ENCODE measurements at places on chromosomes 13 and 19.

DNA sequence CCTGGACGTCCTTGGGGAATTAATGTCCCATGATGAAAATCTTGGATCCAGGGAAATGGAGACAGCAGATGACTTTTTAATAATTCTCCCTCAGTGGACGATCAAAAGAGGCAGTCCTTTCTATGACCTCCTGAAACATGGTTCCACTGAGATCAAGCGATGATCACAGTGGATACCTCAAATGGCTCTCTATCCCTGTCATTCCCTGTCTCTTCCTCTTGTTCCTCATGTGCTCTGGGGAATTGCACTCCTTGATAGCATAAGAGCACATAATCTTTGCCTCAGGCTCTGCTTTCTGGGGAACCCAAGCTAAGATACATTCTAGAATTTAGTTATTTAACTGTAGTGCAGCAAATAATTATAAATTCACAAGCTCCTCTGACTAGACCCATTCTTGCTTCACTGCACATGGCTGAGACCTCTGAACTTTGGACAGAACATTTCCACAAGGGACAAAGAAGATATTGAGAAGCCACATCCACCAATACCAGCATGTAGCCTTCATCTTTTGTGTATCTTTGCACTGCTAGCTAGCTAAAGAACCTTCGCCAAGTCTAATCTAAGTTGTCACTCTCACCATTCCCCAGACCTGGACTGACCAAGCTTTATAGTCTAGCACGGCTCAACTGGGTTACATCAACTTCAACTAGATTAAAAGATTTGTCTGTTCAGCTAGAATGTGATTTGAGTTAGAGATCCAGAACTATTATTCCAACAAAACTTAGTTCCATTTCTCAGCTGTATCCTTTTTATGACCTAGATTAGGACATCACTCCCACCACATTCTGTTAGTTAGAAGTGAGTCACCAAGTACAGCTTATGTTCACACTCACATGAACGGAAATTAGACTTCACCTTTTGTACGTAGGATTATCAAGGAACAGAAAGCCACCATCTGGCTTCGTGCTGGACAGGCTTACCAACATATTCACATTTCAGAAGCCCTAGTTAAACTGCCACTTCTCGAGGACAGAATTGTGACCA lies 142.7 kb downstream of the SUCLA2 start:
- no peak for DNase-seq

DNA sequence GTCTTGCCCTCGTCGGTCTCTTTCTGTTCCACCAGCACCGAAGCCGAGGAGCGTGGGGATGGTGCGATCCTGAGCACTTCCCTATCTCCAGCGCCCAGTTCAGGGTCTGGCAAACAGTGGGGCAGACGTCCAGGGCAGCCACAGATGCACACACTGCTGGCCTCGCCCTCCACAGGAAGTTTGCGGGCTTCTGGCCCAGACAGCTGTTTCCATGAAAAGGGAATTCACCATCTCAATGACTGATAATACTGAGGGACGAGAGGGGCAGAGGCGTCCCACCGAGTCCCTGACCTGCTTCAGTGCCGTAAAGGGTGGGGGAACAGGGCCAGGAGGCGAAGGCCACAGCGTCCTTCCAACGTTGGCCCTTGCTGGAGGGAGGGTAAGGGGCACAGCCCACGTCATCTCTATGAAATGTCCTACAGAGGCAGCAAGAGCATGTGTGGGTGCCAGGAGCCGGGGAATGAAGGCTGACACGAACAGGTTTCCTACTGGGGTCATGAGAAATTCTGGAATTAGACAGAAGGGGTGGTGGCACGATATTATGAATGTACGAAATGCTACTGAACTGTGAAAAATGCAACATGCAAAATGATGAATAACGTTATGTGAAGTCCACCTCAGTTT lies 19.5 kb downstream of the SHC2 start:
- DNase-seq: no peak

DNA sequence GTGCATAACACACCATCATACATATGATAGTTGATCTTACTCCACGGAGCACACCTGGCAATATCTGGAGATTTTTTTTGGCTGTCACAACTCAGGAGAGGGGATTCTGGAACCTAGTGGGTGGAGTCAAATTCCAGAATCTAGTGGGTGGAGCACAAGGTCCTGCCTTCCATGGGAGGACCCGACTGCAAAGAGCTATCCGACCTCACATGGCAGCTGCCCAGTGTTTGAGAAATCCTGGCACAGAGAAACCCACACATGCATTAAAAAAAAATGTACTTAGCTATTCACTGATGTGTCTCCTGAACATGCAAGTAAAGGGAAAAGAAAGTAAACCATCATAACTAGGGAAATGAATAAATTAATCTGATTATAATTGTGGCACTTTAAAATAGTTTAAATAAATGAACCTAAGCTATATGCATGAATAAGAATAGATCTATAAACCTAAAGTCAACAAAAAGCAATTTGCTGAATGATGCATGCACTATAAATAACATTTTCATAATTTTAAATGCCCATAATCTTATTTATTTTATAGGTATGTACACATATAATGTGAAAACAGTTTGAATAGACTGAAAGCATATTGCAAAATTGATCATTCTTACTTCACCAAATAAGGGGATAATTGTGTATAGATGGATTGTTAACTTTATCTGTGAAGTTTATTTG lies 300.3 kb downstream of the MYO16 start:
- DNase-seq: no peak

DNA sequence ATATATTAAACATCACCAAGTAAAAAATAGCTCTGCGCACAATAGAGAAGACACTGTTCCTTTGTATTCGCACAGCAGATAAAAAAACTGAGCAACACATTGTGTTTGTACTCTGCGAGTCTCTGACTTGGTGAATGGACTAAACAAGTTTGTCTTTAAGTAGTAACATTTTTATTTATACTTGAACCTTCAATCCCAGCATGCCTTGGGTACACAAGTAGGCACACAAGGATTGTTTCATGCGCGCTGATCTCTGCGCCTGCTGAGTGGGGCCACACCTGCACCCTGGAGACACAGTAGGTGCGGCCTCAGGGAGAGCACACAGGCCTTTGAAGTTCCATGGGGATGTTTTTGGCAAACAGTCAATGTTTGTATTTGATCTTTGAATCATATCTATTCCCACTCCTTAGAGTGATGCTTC lies 318.9 kb downstream of the MYO16 start:
- no peak for DNase-seq

DNA sequence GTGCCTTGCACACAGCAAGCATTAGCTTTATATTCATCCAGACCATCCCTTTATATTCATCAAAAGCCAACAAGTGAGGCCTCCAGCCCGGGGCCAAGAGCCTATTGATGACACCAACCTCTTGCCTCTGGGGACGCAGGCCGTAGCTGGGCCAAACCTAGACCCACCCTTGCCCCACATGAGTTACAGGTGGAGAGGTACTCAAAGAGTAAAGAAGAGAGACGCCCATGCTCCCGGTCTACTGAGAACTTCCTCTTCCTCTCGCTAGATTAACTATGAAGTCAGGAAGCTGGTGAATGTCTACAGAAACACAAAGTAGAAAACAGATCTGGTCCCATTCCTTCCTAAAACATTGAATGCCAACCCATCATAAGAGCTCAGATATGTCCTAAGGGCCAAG lies 3.8 kb upstream of the MLNR start:
- no peak for DNase-seq

GRCh38 chr13:42981317-42981716 lies 10.7 kb downstream of the EPSTI1 start:
- no peak for DNase-seq

DNA sequence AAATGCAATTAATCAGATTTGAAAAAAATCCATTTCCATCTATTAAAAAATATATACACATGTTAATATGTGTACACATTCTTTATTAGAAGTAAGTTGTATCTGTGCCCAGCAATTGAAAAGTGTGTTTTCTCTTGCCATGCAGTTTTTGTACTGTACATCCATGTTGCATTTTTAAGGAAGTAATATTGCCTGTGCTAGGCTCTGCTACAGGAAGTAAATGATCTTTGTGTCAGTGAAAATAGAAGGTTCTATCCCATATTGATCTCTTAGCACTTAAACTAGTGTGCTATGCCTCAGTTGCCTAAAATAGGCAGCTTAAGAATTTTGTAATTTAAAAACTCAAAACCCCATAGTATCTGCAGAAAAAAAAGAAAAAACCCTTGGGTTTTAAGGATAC lies 122.5 kb downstream of the CDK8 start:
- DNase-seq: no peak

DNA sequence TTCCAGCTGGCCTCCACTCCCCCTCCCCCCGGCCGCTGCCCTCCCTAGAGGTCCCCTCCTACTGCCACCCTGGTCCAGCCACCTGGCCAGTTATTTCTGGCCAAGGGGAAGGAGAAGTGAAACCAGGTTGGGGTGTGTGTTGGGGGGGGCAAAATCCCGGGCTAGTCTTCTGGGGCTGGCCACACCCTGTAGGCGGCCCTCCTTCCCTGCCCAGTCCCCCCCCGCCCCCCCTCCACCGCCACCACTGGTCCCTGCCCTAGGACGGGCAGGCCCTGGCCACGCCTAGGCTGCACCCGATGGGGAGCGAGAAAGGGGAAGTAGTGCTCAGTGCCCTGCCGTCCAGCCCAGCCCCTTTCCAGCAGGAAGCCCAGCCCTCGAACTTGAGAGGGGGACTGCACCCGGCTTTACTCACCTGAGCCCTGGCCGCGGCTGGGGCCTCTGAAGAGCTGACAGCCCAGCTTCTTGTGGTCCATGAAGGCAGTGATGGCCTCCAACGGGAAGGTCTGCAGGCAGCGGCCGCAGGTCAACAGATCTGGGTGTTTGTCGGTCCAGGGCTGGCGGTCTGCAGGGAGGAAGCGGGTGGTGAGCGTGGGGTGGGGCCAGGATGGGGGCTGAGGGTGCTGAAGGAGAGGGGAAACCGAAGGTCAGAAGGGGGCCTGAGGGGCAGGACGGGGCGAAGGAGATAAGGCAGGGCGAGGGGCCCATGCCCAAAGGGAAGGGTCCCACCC lies 813 bp downstream of the ZNF296 start:
- peak; percentile 80 for DNase-seq

GRCh38 chr13:112647256-112647655 lies 42.6 kb upstream of the ATP11A start:
- DNase-seq: no peak

DNA sequence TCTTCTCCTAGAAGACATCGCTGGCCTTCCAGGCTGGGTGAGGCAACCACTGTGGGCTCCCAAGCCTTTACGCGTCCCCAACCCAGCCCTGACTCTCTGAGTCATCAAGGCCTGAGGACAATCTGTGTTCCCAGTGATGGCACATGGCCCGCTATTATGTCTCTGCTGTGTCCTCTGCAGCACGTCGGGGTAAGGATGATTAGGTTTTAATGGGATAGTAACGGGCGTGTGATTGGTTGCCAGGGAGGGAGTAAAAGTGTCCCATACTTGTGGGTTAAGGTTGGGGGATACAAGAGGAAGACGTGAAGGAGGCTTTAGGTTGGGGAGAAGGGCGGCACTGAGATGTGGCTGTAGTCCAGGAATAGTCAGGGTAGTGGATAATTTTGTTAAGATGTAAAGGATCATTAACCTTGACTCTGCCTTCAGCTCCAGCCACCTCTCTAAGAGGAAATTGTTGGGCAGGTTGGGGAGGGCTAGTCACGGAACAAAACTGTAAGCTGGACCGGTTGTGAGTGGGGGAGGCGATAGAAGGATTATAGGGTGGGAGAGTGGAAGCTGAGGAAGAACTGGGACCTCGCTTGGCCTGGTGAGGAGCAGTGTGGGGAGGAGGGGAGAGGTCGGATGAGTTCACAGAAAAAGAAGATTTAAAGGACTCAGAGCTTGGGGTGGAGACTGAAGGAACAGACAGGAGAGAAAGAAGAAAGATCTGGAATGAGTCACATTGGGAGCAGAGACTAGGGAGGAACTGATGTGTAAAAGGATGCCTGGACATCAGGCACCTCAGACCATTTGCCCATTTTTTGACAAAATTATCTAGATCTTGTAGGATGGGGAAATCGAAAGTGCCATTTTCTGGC lies 27.9 kb upstream of the IGFL1 start:
- no peak for DNase-seq

DNA sequence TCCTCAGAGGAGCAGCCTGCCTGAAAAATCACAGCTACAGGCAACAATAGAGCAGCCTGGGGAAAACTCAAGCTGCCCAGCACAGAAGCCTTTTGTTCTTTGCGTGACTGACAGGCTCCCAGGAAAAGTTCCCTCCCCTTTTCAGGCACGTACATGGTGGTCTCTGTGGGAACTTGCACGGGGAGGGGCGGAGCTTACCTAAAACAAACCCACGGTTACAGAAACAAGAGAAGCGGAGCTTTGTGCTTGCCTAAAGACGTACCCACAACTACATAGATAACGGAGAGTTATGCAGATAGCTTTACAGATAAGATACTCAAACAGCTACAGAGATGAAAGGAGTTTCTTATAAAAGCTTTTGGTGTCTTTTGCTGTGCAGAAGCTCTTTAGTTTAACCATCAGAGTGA lies 11.4 kb downstream of the ETFB start:
- DNase-seq: no peak

DNA sequence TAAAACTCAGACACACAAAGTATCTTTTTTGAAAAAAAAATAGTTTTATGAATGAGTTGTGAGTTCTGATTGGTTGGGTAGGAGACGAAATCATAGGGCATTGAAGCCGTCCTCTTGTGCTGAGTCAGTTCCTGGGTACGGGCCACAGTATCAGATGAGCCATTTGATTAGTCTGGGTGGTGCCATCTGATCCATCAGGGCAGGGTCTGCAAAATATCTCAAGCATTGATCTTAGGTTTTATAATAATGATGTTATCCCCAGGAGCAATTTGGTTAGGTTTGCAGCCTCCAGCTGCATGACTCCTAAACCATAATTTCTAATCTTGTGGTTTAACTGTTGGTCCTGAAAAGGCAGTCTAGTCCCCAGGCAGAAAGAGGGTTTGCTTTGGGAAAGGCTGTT lies 1310.6 kb downstream of the SLITRK1 start:
- no peak for DNase-seq

GRCh38 chr13:46640843-46641242 lies 87.9 kb downstream of the LRCH1 start:
- no peak for DNase-seq

- no peak for DNase-seq
Measured at GRCh38 chr13:113929628-113930615, 44.0 kb downstream of the C13orf46 start.

DNA sequence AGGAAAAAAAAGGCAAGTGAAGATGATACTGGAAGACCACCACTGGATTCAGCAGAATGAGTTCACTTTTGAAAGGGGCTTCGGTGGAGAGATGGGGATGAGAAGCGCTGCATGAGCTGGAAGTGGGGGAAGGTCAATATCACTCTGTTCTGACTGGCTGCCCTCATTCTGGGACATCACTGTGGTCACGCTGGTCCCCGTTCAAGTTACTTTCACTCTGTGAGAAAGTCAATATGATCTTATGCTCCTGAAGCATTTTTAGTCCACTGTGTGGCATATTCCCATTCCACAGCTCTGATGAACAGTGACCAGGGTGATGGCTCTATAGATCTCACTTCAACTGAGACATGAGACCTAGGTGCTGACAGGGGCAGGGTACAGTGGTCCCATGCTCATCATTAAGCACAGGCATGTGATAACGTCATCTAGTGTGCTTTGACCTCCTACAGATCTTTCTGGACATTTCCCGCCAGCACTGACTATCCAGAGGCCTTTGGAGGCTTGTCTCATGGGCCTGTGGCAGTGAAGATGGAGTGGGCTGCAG lies 40.2 kb upstream of the GPR183 start:
- DNase-seq: no peak

GRCh38 chr13:33686772-33687480 lies 131.0 kb upstream of the RFC3 start:
- DNase-seq: no peak

GRCh38 chr19:49573425-49573824 lies 6.9 kb downstream of the NOSIP start:
- no peak for DNase-seq

- no peak for DNase-seq
Measured at GRCh38 chr19:3057275-3057714, 5.0 kb downstream of the TLE5 start.

- no peak for DNase-seq
Measured at GRCh38 chr13:79359064-79359463, 47.0 kb downstream of the RBM26 start.
